ENCODE measurements at places on chromosomes 5 and 9.

- DNase-seq = no peak
Observed at GRCh38 chr9:133772581-133772980, 34.4 kb upstream of the SARDH start.

DNA sequence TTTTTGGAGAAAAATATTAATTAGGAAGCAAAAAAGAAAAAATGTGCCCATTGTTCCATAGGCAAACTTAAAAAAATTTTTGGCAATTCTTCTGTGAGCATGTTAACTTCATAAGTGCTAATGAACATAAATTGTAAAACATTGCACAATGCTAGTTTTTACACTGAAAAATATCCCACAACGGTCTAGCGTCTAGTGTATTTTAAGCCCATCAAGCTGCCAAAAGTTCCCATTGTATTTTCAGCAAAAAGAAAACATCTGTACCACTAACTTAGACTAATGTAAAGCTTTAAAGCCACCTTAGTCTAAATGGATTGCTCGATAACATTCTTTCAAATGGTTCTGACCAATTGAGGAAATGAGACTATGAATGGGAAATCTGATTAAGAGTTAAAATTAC, 2.8 kb downstream of the NR6A1 start:
- DNase-seq = no peak

GRCh38 chr5:173554989-173555705, 61.3 kb downstream of the BOD1 start:
- no peak for DNase-seq

- DNase-seq = no peak
Observed at GRCh38 chr9:135664801-135665794, 2.0 kb downstream of the LCN9 start.

DNA sequence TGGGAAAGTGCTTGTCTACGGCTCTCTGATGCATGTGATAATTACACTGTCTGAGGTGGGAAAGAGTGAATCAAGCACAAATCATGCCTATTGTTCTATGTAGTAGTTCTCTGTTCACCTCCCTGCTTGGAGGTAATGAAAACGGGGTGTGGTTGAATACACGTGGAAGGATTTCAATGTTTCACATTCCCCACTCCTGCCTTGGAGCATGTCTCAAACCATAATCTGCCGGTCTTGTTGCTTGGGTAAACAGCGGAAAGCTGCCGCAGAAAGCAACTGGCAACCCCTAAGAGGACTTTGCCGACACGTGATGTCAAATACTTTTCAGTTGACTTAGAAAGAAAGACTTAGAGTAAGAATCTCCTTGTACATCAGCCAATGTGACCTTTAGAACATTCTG, 63.5 kb upstream of the MOCS2 start:
- DNase-seq = no peak

DNA sequence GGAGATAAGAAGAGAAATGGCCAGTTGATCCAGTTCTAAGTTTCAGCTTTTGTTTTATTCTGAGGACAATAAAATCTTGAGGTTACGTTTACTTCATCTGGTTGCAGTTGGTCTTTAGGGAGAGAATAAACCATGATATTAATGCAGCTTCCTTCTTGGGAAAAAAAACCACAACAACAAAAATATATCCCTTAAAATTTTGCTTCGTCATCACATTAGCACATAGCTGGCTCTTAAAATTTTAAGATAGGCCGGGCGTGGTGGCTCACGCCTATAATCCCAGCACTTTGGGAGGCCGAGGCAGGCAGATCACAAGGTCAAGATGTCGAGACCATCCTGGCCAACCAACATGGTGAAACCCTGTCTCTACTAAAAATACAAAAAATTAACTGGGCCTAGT, 86.4 kb downstream of the EQTN start:
- no peak for DNase-seq

- no peak for DNase-seq
Observed at GRCh38 chr9:18261181-18261580, 212.8 kb upstream of the ADAMTSL1 start.

DNA sequence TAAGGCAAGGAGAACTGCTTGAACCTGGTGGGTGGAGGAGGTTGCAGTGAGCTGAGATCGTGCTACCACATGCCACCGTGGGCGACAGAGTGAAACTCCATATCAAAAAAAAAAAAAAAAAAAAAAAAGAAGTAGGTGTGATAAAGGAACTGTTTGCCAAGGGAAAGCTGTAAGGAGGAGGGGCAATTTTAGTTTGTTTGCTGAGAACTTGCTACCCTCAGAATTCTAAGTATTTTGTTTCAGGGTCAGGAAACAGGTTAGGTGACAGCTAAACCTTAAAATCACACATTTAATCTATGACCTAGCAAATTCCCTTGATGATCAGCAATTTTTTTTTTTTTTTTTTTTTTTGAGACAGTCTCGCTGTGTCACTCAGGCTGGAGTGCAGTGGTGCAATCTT, 7.2 kb upstream of the ARRDC3 start:
- no peak for DNase-seq

GRCh38 chr5:132458226-132458560, 32.4 kb downstream of the IRF1 start:
- DNase-seq = no peak

DNA sequence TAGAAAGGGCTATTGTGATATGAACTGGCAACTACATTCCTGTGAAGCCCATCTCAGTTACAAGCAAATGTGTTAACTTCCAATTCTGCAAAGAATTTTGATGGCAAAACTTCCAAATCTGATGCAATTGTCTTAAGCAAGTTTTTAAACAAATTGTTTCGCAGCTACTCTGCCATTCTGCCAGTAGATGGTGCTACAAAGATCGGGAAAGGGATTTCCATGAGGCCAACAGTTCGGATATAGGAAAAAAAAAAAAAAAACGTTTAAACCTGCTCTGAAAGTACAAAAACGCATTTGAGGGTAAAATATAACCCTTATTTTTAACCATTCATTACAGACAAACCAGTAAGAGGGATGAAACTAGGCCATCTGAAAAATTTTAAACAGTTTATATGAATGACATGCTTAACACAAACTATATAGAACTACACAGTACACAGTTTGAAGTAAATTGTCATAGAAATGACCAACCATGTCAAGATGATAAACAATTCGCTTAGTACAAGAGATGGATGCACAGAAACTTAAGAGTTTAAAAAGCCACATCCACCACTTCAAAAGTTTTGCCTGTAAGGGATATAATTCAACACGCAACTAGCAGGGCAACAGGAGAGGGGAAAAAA, 2.2 kb downstream of the HNRNPA0 start:
- DNase-seq = peak; percentile 57

GRCh38 chr5:62317810-62318209, 11.8 kb downstream of the KIF2A start:
- DNase-seq = no peak

- DNase-seq = no peak
Observed at GRCh38 chr5:134394932-134395331, 16.7 kb downstream of the CDKN2AIPNL start.

DNA sequence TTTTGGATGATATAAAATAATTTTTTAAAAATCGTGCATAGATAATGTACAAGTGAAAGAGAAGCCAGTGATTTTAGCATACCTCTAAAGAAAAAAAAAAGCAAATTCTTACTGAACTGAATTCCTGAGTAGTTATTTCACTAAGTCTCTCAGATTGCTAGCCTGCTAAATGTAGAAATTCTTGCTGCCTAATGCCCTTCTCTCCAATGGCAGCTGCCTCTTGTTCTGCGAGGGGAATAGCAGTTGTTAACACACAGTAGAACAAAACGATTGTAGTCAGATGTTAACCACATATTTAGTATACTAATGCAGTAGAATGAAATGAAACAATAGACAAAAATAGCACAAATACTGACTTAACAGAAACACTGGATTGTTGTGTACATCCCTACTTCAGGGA, 26.8 kb downstream of the SMAD5 start:
- no peak for DNase-seq

DNA sequence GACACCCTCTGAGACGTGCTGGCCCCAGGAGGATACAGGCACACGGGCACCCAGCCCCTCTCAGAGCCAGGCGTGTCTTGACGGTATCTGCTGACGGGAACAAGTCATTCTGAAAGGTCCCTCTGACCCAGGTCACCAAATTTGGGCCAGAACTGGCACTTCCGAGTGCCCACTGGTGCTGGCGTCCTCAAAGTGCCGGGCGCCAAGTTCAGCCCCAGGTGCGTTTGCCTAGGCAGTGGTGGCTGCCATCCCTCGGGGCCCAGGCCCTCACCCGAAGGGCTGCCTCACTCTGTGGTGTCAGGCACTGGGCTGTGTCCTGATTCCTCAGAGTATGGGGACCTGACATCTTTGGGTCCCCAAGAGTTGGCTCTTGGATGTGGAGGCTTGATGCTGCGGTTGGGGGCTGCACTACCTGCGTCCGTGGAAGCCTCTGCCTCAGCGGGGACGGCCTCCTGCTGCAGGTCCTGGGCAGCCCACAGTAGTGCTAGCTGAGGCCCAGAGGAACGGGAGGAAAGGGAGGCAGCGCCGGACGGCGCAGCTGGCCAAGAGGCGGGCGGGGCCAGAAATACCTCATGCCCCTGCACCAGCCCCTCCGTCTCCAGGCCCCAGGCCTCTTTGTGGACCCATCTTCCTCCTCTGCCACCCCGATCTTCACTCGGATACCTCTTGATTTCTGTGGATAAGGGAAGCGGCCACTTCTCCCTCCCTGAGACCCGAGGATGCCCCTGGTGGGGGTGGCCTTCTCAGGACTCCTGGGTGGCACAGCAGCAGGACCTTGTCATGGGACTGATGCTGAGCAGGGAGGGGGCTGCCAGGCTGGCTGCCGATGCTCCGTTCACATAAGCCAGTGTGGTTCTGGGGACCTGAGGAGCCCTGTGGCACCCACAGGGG, 109.4 kb upstream of the LMX1B start:
- no peak for DNase-seq

- DNase-seq = no peak
Observed at GRCh38 chr5:59592101-59592500, 301.4 kb downstream of the PDE4D start.

GRCh38 chr5:10339058-10339811, 14.3 kb upstream of the MARCHF6 start:
- no peak for DNase-seq

DNA sequence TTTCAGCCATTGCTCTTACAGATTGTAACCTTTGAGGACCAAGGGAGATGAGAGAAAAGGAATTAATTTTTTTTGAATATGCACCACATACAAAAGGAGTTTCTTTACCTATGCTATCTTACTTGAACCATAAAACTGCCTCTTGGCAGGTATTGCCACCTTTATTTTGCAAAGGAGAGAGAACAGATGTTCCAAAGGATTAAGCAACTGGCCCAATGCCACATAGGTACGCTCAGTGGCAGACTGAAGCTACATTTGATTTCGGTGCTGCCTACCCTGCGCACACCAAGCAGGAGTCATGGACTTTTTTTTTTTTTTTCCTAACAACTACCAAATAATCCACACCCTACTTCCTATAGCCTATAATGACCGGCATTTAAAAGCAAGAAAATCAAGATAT, 43.1 kb downstream of the SAXO1 start:
- no peak for DNase-seq

- DNase-seq = no peak
Observed at GRCh38 chr5:120465436-120465961, 1.4 kb downstream of the PRR16 start.

GRCh38 chr9:99822806-99823591, 1.3 kb downstream of the NR4A3 start:
- DNase-seq = no peak

DNA sequence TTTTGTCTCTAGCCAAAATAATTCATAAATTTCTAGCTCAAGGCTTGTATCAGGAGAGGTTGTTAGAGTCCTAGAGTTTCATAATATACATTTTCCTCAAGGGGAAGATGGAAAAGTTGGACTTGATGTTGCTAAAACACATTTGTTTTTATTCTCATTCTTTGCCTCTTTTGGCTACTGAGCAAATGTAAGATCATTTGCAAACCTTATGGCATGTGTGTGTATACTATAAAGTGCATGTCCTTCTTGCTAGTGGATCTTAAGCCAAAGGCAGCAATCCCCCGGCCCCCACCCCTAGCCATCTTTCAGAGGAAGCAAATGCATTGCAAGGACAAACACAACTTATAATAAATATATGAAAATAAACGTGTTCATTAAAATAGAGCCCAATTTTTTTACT, 43.0 kb downstream of the ADAMTSL1 start:
- no peak for DNase-seq

- DNase-seq = no peak
Observed at GRCh38 chr5:80554646-80555045, 15.4 kb downstream of the ANKRD34B start.

- DNase-seq = no peak
Observed at GRCh38 chr9:81132318-81132717, 557.0 kb downstream of the TLE1 start.

DNA sequence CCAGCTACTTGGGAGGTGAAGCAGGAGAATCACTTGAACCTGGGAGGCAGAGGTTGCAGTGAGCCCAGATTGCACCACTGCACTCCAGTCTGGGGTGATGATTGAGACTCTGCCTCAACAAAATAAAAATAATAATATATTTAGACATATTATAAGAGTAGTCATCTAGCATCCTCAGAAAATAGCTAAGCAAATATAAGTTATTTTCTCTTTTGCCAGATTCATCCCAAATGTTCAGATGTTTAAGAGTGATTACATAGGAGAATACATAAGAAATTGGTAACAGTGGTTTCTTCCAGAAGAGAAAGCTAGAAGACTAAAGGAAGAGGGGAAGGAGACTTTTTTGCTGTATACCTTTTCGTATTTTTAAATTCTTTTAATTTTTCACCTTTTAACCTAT, 20.0 kb downstream of the PRKAA1 start:
- DNase-seq = no peak

- no peak for DNase-seq
Observed at GRCh38 chr5:53038196-53038847, 49.2 kb downstream of the ITGA2 start.

DNA sequence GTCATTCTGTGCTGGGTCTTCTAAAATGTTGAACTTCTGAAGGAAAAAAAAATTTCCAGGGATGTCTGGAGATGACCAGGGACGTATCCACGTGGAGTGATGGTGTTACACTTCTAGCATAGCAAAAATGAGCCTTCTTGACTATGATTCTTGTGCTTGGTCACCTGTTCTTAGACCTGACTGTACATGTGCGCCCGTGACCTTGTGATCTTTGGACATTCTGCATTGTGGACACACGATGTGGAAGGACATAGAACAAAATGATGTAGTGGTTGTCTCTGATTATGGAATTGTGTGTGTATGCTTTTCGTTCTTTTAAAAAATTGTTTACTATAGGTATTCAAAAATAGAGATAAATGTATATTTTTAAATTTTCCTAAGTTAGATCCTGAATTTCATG, 61.0 kb downstream of the SNX30 start:
- no peak for DNase-seq

GRCh38 chr5:74013222-74013621, 387.2 kb downstream of the ARHGEF28 start:
- no peak for DNase-seq

DNA sequence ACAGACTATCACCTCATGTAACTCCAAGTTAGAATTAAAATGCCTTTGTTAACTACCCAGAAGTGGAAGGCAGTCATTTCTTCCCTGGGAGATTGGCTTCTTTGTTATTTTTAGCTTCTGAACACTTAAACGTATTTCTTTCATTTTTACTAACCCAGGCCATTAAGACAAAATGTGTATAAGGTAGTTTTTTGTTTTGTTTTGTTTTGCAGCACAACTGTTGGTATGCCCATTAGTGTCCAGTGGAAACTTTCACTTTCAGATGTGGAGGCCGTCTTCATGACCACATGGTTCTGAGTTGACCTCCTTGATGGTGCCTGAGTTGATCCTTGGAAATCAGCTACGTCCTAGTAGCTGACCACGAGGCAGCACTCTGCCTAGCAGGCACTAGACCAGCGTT, 264.6 kb upstream of the ZNF608 start:
- DNase-seq = no peak

Data from Panc1 (cell line).